ENCODE measurements at places on chromosomes 12 and 14.

GRCh38 chr12:112777387-112778310, 13.9 kb upstream of the RPH3A start:
- DNase-seq, result no peak

- no peak for DNase-seq
Observed at GRCh38 chr12:70664465-70664881, 27.2 kb upstream of the PTPRB start.

DNA sequence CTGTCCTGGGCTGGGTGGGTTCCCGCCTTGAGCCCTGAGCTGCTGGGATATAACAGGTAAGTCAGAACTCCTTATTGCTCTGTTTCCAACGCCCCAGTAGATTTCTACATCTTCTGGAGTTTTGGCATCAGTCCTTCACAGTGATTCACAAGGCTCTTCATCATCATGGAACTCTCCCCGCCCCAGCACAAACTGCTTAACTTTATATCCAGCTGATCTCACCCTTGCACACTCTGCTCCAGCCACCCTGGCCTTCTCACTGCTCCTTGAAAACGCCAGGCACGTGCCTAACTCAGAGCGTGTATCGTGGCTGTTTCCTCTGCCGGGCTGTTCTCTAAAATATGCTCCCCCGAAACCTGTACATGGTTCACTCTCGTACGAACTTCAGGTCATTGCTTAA, 264.9 kb downstream of the NOVA1 start:
- no peak for DNase-seq

- DNase-seq, result no peak
Observed at GRCh38 chr14:79483477-79484388, 727.6 kb downstream of the DIO2 start.

DNA sequence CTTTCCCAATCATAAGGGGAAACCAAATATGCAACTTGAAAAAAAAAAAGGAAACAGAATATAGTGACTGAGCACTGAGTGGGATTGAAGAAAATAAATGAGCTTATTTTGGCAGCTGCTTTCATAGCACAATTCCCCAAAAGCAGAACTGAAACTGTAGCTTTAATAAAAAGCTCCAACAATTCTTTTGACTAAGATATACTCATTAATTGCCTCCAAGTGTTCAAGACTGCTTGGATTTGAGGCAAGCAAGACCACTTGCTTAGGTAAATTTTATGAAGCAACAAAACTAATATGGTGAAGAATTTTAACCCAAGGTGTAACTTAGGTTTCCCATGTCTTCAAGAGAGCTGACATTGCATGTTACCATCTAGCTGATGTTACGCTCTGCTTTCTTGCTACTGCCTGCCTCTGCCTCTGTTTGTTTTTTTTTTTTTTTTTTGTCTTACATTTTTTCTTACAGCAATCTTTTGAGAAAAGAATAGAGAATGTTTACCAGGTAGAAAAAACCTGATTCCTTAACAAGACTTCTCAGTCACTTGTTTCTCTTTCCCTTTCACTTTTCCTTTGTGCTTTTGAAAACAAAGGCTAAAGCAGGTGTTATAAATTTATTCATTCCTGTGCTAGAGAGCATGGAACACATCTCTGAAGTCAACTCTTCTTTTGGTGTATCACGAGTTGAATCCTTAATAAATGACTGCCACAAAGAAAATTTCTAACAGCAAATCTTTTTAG, 134.4 kb downstream of the BCAT1 start:
- no peak for DNase-seq

- DNase-seq, result no peak
Observed at GRCh38 chr14:68551045-68551683, 241.7 kb downstream of the ZFP36L1 start.

- no peak for DNase-seq
Observed at GRCh38 chr12:93818488-93819049, 141.4 kb downstream of the CRADD start.

DNA sequence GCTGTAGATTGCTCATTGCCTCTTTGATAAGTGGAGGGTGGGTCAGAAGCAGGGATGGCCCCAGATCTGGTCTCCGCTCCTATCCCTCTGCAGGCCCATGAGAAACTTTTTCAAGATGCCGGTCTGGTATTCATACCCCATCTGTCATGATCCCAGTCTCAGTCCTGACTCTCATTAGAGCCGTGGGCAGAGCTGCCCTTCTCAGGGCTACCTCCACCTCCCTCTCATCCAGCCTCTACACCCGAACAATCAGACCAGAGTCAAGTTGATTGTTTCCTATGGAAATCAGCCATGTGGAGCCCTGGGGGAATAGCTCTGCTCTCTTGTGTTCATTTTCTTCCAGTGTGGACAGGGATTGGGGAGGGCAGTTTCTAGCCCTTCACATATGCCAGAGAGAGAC, 45.8 kb downstream of the NEUROD4 start:
- no peak for DNase-seq

- no peak for DNase-seq
Observed at GRCh38 chr12:105987685-105988035, 151.1 kb downstream of the NUAK1 start.

DNA sequence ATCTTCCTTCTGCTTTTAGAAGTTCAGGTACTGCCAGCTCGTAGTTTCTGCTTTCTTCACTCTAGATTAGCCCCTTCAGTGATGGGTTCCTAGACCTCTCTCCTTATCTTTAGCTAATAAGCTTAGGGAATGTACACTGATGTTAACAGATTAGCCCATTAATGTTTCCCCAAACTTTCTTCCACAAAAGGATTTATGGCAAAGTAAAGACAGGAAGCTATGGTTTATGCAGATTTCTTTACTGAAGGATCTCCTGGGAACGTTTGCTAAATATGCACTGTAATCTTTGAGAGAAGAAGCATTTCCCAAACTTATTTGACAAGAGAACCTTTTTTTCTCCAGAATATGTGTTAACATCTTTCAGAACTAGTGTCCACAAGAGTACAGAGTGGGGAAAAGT, 4.2 kb downstream of the SOCS4 start:
- no peak for DNase-seq

DNA sequence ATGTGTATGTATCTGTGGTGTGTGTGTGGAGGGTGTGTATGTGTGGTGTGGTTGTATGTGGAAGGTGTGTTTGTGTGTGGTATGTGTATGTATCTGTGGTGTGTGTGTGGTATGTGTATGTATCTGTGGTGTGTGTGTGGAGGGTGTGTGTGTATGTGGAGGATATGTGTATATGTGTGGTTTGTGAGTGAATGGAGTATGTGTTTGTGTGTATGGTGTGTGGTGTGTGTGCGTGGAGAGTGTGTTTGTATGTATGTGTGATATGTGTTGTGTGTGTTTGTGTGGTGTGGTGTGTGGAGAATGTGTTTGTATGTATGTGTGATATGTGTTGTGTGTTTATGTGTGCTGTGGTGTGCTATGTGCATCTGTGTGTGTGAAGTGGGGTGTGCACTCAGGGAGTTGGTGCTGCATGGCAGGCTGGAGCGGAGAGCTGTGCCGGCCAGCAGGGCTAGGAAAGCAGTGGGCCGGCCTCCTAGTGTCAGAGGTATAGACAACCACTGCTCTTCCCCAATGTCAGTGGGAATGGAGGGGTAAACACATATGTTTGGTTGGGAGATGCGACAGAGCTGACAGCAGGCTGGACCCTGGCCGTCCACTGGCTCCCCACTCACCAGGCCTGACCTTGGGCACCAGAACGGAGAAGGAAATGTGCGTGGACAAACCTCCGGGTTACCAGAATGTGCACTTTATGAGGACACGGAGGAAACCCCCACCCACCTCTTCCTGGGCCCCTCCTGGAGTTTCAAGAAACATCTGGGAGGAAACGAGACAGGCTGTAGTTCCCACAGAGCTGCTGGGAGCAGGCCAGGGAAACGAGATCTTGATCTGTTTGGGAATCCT, 60.7 kb downstream of the CLMN start:
- DNase-seq, result no peak

- DNase-seq, result no peak
Observed at GRCh38 chr12:6330192-6330591, 11.7 kb downstream of the TNFRSF1A start.

- no peak for DNase-seq
Observed at GRCh38 chr12:93989949-93990348, 158.4 kb upstream of the PLXNC1 start.

DNA sequence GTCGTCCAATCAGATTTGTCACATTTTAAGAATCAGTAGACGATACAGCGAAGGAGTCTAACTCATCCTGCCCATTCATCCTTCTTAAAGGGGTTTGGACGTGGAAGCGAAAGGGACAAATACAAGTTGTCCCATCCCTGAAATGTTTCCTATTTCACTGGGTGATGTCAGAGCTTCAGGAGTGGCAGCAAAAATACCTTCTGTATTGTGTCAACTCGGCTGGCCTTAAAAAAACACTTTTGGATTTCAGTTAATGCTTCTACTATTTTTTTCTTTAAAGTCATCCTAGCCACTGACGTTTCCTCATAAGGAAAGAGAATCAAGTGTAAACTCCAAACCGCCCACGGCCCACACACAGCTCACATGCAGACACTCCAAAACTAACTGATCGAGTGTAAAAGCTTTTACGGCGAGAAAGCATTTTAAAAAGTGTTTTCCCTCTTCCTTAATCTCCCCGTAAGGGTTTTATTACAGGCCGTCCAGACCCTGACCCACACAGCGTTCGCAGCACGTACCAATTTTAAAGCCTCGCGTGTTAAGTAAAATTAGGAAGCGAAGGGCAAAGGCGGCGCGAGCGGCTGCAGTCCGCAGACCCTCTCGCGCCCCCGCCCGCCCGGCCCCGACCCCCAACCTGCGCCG, 593 bp downstream of the CFL2 start:
- peak; percentile 14 for DNase-seq

GRCh38 chr12:76717314-76717713, 46.6 kb upstream of the ZDHHC17 start:
- DNase-seq, result no peak

DNA sequence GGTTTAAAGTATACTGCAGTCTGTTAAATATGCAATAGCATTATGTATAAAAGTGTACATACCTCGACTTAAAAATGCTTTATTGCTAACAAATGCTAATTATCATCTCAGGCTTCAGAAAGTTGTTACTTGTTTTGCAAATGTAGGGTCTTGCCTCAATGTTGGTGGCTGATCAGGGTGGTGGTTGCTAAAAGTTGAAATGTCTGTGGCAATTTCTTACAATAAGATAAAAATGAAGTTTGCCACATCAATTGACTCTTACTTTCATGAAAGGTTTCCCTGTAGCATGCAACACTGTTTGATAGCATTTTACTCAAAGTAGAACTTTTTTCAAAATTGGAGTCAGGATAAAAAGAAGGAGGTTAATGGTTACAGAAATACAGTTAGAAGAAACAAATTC, 407.7 kb upstream of the OR4E1 start:
- no peak for DNase-seq

DNA sequence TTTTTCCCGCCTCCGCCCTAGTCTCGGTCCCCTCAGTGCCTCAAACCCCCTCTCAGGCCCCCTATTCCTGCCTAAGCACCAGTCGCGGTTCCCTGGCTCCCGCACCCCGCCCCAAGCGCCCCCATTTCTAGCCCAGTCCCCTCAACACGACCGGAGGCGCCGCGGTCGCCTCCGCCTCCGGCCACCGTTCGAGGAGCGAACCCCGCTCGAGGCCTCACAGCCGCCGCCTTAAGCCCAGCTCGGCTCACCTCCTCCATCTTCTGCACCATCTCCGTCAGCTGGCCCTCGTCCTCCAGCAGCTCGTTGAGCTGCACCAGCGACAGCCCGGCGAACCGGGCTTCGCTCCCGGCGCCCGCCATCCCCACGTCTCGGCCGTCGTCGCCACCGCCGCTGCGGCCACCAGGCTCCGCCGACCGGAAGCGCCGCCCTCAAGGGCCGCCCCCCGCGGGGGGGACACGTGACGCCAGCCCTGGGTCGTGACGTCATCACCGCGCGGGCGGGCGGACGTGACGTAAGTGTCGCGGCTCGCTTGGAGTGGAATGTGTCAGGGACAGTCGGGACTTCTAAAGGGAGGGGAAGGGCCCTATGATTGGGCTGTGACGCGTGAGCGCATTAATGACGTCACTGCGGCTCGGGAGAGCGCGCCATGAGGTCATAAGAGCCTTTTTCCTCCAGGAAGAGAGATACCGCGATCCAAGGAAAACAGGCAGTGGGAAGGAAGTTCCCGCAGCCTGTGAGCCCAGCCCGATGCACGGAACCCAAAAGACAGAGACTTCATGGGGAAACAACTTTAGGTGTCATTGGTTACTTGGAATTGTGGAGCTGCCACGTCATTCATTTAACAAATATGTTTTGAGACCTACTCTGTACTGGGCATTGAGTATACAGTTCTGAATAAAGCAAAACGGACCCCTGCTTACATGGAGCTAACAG, at the start of gene VPS37B:
Gene VPS37B (minus strand): TSS at position 421 of the 933 bp plus-strand sequence. CDS start 62 bp downstream, at position 359.
- peak; percentile 79 for DNase-seq

GRCh38 chr12:82438356-82438755, 80.0 kb downstream of the METTL25 start:
- peak; percentile 14 for DNase-seq

DNA sequence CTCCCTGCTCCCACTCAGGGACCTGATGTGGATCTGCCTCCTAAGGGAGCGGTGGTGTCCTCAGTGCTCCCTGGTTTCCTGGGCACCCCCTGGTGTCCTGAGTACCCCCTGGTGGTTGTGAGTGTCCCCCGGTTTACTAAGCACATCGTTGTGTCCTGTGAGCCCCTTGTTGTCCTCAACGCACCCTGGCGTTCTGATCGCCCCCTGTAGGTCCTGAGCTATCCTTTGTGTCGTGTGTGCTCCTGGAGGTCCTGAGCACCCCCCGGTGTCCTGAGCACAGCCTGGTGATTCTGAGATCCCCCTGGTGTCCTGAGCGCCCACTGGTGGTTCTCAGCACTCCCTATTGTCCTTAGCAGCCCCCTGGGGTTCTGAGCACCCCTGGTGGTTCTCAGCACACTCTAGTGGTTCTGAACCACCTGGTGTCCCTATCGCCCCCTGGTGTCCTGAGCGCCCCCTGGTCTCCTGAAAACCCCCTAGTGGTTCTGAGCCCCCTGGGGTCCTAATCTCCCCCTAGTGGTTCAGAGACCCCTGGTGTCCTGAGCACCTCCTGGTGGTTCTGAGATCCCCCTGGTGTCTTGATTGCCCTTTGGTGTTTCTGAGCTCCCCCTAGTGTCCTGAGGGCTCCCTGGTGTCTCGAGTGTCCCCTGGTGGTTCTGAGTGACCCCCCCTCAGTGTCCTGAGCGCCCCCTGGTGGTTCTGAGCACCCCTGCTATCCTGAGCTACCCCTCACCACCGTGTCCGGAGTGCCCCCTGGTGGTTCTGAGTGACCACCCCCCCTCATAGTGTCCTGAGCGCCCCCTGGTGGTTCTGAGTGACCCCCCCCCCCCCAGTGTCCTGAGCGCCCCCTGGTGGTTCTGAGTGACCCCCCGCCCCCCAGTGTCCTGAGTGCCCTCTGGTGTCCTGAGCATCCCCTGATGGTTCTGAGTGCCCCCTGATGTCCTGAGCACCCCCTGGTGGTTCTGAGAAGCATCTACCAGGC, 615.1 kb downstream of the TMEM121 start:
- peak; percentile 74 for DNase-seq

GRCh38 chr14:53509276-53510244, 356.4 kb upstream of the DDHD1 start:
- no peak for DNase-seq

- DNase-seq, result no peak
Observed at GRCh38 chr12:122865268-122866231, 30.3 kb downstream of the HIP1R start.
